Suprapubic skin (tissue), 4 donors: ENCODE measurements at places on chromosomes 6 and 20. TPM values are rescaled to one million over a fixed set of nuclear protein-coding genes. Genes with fewer than 3 reads are reported as not detected.

GRCh38 chr6:63685446-63686379, 50.1 kb downstream of the PHF3 start:
- DNase-seq: no peak
- H3K36me3 ChIP-seq: peaks cover 23% of the 10 kb centered on the region
- H3K4me3 ChIP-seq: no peak overlapping the region
- no peak overlapping the region for H3K27ac ChIP-seq

DNA sequence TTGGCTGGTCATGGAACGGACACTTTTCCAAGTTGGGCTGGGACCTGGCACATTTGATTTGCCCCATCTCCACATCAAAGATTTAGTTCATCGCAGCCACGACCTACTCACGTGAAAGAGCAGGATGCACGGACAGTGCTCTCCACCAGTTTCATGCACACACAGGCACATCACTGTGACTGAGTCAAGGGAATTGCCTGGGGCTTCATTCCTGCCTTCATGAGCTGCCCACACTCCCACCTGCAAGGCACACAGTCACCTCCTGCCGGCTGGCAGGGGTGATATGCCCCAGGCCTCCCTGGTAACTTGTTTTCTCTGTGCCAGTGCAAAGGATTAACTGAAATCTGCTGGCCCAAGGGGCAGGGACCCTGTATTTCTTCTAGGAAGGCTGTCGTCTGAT, 23.3 kb upstream of the CST1 start:
- H3K4me1 ChIP-seq: no peaks in the 10 kb centered on the region
- H3K27me3 ChIP-seq: peaks cover 7% of the 10 kb centered on the region
- no peaks in the 10 kb centered on the region for H3K36me3 ChIP-seq
- no peak overlapping the region for H3K4me3 ChIP-seq

DNA sequence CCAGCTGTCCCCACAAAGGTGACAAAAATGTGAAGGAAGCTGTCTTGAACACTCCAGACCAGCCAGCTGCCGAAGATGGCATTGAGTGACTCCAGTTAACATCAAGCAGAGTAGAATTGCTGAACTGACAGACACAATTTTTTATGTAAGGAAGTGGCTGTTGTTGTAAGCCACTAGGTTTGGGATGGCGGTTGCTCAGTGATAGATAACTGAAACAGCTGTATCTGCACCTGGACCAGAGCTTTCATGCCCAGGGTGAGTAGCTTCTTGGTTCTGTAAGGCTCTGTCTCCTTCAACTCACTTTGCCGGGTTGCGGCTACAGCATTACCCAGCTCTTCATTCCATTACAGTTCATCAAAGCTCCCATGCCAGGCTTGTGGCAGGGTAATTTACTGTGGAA, 49.7 kb upstream of the DDR1 start:
- no peaks in the 10 kb centered on the region for H3K27me3 ChIP-seq
- no peaks in the 10 kb centered on the region for H3K36me3 ChIP-seq
- H3K4me3 ChIP-seq: no peak overlapping the region
- no peak for DNase-seq
- H3K4me1 ChIP-seq: peaks cover 3% of the 10 kb centered on the region

DNA sequence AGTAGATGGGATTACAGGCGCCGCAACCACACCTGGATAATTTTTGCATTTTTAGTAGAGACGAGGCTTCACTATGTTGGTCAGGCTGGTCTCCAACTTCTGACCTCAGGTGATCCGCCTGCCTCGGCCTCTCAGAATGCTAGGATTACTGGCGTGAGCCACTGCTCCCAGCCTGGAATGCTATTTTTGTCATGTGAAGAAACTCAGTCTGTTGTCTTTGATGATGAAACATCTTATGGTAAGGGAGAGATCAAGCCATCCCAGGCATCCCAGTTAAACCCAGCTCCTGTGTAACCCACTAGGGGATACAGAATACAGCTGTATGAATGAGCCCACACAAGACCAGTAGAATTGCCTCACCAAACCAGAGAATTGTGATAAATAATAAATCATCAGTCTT, 83.6 kb upstream of the RBM24 start:
- no peaks in the 10 kb centered on the region for H3K4me1 ChIP-seq
- no peak overlapping the region for H3K27ac ChIP-seq
- H3K36me3 ChIP-seq: no peaks in the 10 kb centered on the region
- no peak for DNase-seq
- peaks cover 8% of the 10 kb centered on the region for H3K27me3 ChIP-seq

DNA sequence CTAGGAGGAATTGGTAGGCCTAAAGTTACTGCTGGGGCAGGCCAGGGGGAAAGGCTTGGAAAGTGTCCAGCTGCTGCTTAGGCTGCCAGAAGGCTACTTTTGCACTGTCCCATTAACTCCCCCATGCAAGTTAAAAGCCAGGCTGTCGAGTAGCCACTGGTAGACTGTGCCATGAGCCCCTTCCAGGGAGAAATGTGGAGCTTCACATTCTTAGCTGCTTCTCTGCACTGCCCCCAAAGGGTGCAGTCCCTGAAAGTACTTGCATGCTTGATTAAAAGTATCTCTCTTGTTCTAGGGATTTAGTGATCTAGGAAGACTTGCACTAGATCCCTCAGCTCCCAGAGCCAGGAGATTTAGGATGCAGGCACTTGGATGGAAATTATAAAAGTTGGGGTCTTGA, 57.3 kb downstream of the CDC5L start:
- no peak overlapping the region for H3K27ac ChIP-seq
- no peak overlapping the region for H3K4me3 ChIP-seq
- H3K4me1 ChIP-seq: no peaks in the 10 kb centered on the region
- H3K36me3 ChIP-seq: peaks cover 60% of the 10 kb centered on the region
- H3K27me3 ChIP-seq: no peaks in the 10 kb centered on the region
- no peak for DNase-seq

- no peaks in the 10 kb centered on the region for H3K27me3 ChIP-seq
- no peak overlapping the region for H3K27ac ChIP-seq
- no peak for DNase-seq
- H3K4me3 ChIP-seq: no peak overlapping the region
- H3K4me1 ChIP-seq: no peaks in the 10 kb centered on the region
These were observed 94.4 kb downstream of the LAMP5 start for GRCh38 chr20:9608639-9609340.

GRCh38 chr6:128370072-128370471, 150.3 kb downstream of the PTPRK start:
- no peak overlapping the region for H3K27ac ChIP-seq
- no peaks in the 10 kb centered on the region for H3K27me3 ChIP-seq
- DNase-seq: no peak
- no peaks in the 10 kb centered on the region for H3K36me3 ChIP-seq
- no peak overlapping the region for H3K4me3 ChIP-seq
- peaks cover 6% of the 10 kb centered on the region for H3K4me1 ChIP-seq

- H3K36me3 ChIP-seq: no peaks in the 10 kb centered on the region
- H3K27ac ChIP-seq: no peak overlapping the region
- H3K4me1 ChIP-seq: no peaks in the 10 kb centered on the region
- H3K4me3 ChIP-seq: no peak overlapping the region
- no peak for DNase-seq
- no peaks in the 10 kb centered on the region for H3K27me3 ChIP-seq
These were observed 38.4 kb upstream of the FNDC1 start for GRCh38 chr6:159130846-159131245.

GRCh38 chr6:1925743-1926430, 316.2 kb downstream of the FOXC1 start:
- no peak overlapping the region for H3K4me3 ChIP-seq
- H3K27ac ChIP-seq: no peak overlapping the region
- H3K4me1 ChIP-seq: peaks cover 7% of the 10 kb centered on the region
- DNase-seq: no peak
- H3K27me3 ChIP-seq: no peaks in the 10 kb centered on the region

DNA sequence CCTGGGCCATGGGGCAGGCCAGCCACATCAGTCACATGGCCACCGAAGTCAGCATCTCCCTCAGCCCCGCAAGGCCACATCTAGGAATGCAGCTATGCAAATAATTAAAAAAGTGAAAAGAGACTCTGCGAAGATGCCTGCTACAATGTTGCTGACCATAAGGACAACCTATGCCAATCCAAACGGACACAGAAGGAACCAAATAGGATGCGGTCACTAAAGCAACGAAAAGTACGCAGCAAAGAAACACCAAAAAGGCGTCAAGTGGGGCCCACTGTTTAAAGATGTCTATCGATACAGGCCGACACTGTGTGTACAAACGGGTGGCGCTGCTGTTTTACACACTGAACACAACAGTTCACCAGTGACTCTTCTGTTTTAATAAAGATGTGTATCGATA, 56.4 kb downstream of the TAF4 start:
- H3K4me3 ChIP-seq: no peak overlapping the region
- H3K27ac ChIP-seq: no peak overlapping the region
- no peak for DNase-seq
- H3K27me3 ChIP-seq: no peaks in the 10 kb centered on the region

DNA sequence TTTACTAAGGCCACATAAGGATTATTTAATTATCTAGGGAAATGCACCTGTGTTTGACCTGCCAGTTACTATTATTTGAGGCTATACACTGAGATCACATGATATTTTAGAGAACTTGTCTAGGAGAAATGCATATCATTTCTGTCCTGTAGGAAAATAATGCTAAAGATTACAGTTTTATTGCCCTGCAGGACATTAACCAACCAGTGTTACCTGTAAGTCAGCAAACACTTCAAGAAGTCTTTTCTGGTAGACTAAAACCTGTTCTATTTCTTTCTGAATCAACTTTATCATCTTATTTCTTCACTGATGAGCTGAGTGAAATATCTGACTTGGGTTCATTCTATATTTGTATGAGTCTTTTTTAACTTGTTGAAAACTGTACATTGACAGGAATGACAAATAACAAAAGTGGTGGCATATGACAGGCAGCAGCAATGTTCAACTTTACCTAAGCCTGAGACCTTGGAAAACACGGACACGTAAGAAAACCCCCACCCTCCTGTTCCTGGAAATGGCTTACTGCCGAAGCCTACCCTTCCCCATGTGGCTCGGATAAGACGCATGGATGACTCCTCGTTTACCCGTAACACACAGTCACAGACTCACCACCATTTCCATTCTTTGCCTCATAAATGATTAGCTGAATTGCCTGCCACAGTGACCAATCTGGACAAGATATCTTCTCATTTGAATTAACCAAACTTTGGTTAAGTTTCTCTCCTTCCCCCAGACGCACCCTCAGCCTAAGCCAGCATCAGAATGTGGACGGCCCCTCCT, 118.0 kb upstream of the CD93 start:
- H3K36me3 ChIP-seq: no peaks in the 10 kb centered on the region
- H3K4me1 ChIP-seq: peaks cover 41% of the 10 kb centered on the region
- no peak for DNase-seq
- no peak overlapping the region for H3K4me3 ChIP-seq

DNA sequence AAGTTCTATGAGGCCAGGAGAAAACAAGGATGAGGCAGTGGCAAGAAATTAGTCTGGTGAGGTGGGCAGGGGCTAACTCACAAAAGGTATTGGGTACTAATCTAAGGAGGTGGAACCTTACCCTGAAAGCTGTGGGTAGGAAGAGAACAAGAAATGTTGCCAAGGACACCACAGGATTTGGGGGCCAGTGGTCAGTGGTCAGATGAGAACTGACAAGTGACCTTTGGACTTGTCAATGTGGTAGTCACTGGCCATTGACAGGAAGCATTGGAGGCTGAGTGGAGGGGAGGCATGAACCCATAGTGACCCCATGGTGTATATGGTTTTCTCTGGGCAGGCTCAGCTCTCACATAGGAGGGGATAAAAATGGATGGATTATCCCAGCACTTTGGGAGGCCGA, 25.3 kb upstream of the SMIM29 start:
- no peak for DNase-seq
- H3K27me3 ChIP-seq: no peaks in the 10 kb centered on the region
- H3K4me1 ChIP-seq: peaks cover 4% of the 10 kb centered on the region
- no peak overlapping the region for H3K27ac ChIP-seq

DNA sequence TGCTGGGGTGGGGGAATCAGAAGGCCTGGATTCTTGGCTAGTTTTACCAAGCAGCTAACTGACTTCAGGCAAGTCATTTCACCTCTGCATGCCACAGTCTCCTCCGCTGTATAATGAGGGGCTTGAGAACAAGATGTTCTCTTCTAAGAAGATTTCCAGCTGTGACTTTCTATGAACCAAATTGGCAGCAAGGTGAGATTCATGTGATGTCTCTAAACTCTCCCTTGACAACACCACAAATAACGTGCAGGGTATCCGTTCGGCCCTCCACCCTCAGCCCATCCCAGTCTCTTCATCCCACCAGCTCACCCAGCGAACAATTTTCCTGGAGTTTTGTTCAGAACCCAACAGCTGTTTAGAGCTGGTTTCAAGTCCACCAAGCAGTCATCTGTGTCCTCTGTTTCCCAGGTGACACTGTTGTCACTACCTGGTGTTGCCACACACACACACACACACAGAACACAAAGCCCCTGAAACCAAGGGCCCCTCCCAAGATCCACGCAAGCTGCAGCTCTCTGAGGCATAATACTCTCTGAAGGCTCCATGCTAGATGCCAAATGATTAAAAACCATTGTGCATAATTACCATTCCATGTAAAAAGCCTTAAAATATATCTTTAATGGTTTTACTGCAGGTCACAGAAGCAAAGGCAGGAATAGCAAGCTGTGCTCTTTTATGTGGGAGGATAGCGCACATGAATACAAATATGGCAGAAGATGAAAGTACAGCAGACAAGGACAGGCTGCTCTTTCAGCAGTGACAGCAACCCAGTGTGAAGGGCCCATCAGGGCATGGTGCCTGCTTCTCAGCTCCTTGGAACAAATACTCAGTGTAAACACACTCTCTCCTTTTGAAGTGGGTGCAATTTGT, 48.2 kb downstream of the ARHGAP18 start:
- no peak for DNase-seq
- H3K27me3 ChIP-seq: no peaks in the 10 kb centered on the region
- H3K27ac ChIP-seq: peak overlapping the region; percentile 69
- peaks cover 33% of the 10 kb centered on the region for H3K4me1 ChIP-seq
- H3K4me3 ChIP-seq: no peak overlapping the region
- no peaks in the 10 kb centered on the region for H3K36me3 ChIP-seq

GRCh38 chr6:148667395-148667794, 79.4 kb upstream of the UST start:
- H3K36me3 ChIP-seq: no peaks in the 10 kb centered on the region
- DNase-seq: no peak
- no peak overlapping the region for H3K4me3 ChIP-seq
- no peak overlapping the region for H3K27ac ChIP-seq
- H3K4me1 ChIP-seq: no peaks in the 10 kb centered on the region
- H3K27me3 ChIP-seq: no peaks in the 10 kb centered on the region

DNA sequence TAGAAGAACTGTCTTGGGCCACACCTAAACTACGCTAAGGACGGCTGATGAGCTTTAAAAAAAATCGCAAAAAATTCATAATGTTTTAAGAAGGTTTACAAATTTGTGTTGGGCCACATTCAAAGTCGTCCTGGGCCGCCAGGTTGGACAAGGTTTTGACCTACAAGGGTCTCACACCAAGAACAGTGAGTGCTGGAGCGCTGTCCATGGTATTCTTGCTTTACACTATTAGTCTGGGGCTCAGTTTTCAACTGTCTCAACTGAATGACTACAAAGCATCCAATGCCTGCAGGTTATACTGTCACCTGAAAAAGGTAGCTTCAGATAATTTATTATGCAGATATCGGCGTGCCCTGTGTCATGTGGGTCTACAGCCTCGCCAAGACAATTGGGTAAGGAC, 3.7 kb upstream of the FAXC start:
- H3K27me3 ChIP-seq: peaks cover 29% of the 10 kb centered on the region
- no peaks in the 10 kb centered on the region for H3K36me3 ChIP-seq
- H3K4me3 ChIP-seq: no peak overlapping the region
- peaks cover 13% of the 10 kb centered on the region for H3K4me1 ChIP-seq
- no peak for DNase-seq

IPCEF1 gene
- total RNA-seq: 2.0 TPM

PKHD1 gene
- total RNA-seq: 0.11 TPM

SLC32A1 gene
- not detected for total RNA-seq
